ENCODE measurements at places on chromosomes 1 and 21.

DNA sequence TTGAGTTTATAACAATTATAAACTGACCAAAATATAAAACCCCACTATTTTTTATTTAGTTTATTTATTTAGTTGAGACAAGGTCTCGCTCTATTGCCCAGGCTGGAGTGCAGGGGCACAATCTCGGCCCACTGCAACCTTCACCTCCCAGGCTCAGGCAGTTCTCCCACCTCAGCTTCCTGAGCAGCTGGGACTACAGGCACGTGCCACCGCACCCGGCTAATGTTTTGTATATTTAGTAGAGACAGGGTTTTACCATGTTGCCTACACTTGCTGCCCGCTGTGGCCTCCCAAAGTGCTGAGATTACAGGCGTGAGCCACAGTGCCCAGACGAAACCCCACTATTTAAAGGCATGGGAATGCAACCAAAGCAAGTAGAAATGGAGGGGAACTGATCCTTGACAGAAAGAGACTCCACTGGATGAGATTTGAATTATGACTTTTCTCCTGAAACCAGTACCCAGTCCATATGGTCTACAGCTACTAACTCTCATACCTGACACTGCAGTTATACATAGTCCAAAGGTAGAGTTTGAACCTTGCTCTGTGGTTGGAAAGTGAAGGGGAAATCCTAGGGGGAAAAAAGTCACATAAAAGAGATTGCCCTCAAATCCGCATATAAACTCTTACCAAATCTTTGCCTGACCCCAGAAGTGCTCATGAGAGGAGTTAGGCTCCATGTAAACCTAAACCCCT is 11.3 kb downstream of the LRRC8C start:
- DNase-seq: no peak

GRCh38 chr1:87089070-87089736 is 174.8 kb downstream of the HS2ST1 start:
- DNase-seq: no peak

DNA sequence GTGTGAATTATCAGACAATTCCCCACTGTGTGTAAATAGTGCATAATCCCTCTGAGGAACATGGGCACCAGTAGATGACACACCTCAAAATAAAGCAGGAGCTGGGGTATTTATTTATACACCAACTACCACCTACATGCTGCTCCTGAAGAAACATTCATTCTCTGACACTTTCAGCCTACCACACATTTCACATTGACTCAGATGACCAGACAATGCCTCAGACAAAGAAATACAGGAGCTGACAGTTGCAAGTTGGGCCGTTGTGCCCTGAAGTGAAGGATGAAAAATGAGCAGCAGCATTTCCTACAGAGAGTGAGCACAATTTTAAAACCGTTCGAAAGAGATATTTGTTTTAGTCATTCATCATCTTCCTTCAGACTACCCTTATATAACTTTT is 63.2 kb downstream of the RGS2 start:
- no peak for DNase-seq

DNA sequence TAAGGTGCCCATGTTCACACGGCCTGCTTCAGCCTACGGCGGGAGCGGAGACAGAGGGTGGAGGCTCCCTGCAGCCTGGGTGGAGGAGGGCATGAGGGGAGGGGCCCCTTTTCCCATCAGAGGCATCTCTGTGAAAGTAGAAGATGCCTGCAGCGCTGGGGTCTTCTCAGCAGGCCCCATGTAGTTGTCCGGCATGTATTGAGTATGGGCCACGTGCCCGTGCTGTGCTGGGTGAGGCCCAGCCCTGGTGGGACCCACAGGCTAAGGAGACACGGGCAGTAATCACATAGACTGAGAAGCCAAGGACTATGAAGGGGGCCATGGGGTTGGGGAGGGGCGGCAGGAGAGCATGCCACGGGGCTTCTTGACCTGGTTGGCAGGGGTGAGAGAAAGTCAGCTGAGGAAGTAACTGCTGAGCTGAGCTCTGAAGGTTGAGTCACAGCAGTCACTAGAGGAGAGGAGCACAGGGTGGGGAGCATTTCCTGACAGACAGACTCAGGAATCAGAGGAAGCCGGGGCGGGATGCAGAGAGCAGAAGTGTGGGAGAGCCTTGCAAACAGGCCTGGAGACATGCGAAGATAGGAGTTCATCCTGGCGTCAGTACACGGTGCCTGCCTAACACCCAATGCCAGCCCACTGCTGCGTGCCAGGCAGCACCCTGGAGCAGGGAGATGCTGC is 21.6 kb downstream of the PSEN2 start:
- no peak for DNase-seq

- no peak for DNase-seq
These were observed 10.7 kb downstream of the ATP1A4 start for GRCh38 chr1:160161965-160162705.

DNA sequence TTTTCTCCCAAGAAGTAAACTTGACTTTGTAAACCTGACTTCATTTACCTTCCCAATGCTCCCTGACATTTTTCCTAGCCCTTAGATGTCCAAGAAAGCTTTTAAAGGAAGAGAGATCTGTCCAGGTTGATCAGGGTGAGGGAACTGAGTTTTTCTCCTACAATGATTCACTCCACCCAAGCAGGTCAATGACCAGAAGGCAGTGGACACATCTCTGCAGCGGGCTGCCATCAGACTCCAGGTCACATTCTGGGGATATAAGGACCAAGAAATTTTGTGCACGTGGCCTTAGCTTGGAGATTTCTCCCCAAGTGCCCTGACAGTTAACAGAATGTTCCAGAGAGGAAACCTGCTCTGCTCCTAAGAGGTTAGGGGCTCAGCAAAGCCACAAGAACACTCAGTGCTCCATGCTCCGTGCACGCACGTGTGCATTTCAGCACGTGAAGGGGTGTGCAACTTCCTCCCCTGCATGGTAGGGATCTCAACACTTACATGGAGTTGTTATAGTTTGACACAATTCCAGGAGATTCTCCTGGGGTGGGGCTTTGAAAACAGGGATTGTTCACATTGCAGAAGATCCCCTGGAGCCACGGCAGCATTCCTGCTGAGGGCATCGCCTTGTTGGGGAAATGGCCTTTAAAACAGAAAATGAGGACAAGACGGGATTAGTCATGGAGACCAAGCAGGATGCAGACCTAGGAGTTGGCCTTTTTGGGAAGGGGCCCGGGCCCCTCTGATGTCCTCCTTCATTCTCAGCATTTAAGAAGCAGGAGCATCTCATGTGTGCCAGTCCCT is 9.8 kb downstream of the ABCA4 start:
- no peak for DNase-seq

- no peak for DNase-seq
These were observed 48.9 kb downstream of the PRKCZ start for GRCh38 chr1:2098839-2099785.

DNA sequence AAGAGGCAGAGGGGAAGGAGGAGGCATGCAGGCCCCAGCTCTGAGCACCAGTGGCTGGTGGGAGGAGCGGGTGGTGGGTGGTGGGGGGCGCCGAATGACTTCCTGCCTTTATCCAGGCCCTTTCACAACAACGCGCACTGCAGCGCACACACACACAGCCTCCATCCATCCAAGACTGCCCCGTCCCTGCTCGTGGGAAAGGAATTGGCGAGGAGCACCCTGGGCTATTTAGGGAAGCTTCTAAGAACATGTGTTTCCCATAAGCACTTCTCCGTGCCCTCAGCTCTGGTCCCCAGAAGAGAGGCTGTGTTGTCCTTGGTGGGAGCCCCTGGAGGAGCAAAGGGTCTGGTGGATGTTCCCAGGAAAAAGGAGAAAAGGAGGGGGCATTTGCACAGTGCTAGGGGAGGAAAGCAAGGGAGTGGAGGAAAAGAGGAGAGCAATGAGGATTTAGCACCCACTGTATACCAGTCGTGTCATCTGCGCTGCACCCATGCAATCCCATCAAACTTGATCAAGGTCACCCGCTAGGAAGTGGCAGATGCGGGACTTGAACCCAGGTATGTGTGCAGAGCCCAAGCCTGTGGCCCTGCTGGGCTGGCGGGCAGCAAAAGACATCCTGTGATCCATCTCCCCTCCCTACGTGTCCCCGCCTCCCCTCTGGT is 28.1 kb downstream of the EPHA2 start:
- DNase-seq: no peak

GRCh38 chr1:157497284-157497683 is 55.0 kb downstream of the FCRL5 start:
- no peak for DNase-seq

- no peak for DNase-seq
These were observed 94.1 kb downstream of the NMNAT2 start for GRCh38 chr1:183323849-183324683.

- no peak for DNase-seq
These were observed 1543.9 kb upstream of the B3GALT2 start for GRCh38 chr1:194730304-194730703.

DNA sequence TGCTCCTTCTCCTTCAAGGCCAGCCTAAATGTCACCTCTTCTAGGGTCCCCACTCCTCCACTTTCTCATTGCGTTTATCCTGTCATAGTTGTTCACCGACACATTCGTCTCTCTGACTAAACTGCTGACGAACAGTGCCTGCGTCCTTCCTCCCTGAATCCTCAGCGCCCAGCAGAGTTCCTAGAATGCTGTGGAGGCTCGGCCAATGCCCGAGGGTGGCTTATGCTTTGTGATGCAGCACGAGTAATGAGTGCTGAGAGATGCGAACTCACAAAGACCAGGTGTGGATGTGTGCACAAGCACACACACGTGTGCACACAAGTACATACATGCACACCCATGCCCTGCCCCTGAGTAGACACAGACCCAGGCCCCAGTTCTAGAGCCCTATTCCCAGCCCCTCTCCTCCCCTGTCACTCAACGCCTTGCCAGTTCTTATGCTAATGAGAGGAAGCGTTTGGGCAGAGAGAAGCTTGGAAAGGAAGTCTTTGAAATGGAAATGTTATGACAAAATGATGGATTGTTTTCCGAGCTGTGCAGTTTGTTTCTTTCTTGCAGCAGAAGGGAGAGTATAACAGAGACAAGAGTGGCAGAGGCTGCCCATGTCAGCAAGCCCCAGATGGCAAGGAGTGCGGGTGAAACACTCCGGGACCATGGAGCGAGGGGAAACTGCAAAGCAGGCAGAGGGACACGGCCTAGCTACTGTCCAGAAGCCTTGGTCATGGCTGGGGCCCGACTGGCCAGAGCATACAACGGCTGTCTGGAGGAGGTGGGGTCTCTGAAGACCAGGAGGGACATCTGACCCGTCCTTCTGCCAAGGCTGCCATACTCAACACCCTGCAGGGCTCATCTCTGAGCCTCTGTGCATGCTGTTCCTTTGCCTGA is 24.2 kb downstream of the KCNA10 start:
- DNase-seq: no peak

GRCh38 chr1:101154547-101154946 is 82.3 kb upstream of the S1PR1 start:
- no peak for DNase-seq

- DNase-seq: peak; percentile 90
These were observed at the start of gene RUNX3 for GRCh38 chr1:24930260-24931145. RUNX3 (minus strand) TSS chr1:24930276; CDS start chr1:24929868, 408 bp downstream.

DNA sequence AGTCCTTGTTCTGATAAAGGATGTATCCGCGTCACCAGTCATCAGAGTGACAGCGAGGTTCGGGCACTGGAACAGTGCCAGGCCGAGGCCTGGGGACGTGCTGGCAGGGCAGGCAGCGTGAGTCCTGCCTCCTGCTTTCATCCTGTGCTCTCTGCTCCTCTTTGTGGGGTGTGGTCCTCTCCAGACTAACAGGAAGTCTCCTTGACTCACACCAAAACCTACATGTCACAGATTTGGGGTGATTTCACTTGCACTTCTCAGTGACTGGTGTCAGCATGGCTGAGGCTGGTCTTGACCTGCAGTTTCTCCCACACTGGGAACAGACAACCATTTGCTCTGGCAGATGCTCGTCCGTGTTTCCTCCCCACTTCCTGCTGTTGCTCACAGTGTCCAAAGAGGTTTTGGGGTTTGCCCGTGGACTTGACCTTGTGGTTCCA is 8.8 kb upstream of the NLRP3 start:
- DNase-seq: peak; percentile 58

DNA sequence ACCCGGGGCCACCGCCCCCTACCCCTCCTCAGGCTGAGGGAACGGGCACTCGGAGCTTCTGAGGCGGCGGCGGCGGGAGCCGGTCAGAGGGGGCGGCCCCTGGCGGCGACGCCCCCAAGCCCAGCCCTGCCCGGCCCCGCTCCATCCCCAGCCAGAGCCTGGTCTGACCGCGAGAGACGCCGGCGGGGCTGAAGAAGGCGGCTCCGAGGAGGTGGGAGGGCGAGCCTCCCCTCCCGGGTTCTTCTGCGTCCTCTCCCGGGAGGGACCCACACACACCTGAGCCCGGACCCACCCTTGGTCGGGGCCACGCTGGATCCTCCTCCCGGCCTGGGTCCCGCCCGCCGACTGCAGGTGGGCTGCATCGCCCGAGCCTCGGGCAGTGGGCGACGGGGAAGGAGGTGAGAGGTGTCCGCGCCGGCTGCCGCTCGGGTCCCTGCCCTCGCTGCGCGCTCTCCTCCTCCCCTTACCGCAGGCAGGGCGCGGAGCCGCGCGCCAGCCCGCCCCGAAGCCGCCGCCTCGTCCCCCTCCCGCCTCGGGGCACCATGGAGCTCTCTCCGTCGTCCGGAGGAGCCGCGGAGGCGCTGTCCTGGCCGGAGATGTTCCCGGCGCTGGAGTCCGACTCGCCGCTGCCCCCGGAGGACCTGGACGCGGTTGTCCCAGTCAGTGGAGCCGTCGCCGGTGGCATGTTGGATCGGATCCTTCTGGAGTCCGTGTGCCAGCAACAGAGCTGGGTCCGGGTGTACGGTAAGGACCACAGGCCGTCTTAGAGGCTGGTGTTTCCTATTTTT is at the start of gene RASAL2:
Gene RASAL2, plus strand, starts transcription at position 154 of the 788 bp plus-strand sequence. Its CDS starts 389 bp downstream, at position 543.
- DNase-seq: no peak

GRCh38 chr1:115251856-115252255 is 86.2 kb downstream of the NGF start:
- DNase-seq: no peak

GRCh38 chr1:109256971-109257681 is 7.8 kb downstream of the CELSR2 start:
- no peak for DNase-seq

- no peak for DNase-seq
These were observed 35.7 kb downstream of the ZBTB8B start for GRCh38 chr1:32500387-32501209.

DNA sequence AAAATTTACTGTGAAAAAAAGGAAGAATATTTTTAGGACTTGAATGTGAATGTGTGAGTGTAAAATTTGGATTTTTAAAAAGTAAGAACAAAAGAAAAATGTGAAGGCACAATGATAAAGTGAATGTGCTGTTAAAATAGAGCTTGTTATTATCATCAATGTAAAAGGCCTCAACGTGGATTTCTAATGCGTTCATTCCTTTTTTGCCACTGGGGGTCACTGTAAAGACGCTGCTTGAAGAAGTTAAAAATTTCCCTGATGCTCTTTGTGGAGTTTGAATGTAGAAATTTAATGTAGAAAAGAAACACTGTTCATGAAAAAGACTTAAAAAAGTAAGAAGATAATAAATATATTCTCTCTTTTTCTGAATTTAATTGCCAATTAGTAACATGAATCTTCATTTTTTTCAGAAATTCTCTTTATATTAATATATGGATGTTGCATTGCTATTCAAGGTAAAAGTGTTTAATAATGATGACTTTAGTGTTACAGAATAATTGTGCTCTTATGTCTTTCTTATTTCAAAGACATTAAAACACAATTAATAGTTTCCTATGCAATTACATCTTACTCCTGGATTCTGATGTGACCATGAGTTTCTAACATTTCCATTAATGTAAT is 161.5 kb downstream of the DNM3 start:
- no peak for DNase-seq
